ENCODE measurements at places on chromosomes 6 and 20.
A peak's percentile ranks its signal among the peaks of the same experiment; 100 is the strongest.

GRCh38 chr20:6828794-6829423, 61.4 kb downstream of the BMP2 start:
- peak; percentile 80 for DNase-seq

- no peak for DNase-seq
These were observed 6.9 kb downstream of the EPHA7 start for GRCh38 chr6:93412452-93412851.

GRCh38 chr6:39260456-39260855, 31.2 kb upstream of the KCNK5 start:
- no peak for DNase-seq

- DNase-seq = no peak
These were observed 27.1 kb downstream of the SYNJ2 start for GRCh38 chr6:158008864-158009113.

DNA sequence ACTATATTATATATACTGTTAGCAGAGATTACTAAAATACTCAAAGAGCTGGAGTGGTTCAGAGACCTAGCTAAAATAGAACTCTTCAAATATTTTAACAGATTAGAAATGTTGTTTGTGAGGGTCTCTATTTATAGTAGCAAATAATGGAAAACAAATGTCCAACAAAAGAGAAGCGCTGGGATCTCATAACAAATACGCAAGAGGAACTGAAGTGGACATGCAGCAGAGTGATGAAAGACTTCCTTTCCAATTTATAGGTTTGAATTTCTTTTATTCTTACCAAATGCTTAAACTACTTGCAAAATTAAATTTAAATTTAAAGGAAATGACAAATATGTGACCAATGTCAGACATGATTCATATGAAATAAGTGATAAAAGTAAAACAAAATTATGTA, 49.9 kb downstream of the PIGU start:
- DNase-seq = no peak

DNA sequence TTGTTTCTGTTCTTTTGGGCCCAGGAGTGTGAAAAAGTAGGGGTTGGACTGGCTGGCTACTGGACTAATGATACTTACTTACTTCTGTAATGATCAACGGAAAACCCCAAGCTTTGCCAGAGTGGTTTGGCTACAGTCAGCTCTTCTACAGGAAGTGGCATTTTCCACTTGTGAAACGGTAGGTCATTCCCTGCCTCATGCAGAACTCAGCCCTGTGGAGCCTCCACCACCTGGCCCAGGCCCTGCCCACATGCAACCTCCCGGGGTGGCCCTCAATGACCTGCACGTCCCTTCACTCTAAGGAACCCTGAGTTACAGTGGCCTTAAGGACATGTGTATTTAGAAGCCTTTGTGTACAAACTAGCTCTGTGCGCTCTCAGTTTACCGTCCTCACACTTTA, 140.4 kb downstream of the DTNBP1 start:
- DNase-seq = no peak

GRCh38 chr20:2809690-2810089, 5.1 kb upstream of the C20orf141 start:
- DNase-seq = no peak

- DNase-seq = peak; percentile 28
These were observed 38.9 kb downstream of the OR2B2 start for GRCh38 chr6:27873021-27873940.

DNA sequence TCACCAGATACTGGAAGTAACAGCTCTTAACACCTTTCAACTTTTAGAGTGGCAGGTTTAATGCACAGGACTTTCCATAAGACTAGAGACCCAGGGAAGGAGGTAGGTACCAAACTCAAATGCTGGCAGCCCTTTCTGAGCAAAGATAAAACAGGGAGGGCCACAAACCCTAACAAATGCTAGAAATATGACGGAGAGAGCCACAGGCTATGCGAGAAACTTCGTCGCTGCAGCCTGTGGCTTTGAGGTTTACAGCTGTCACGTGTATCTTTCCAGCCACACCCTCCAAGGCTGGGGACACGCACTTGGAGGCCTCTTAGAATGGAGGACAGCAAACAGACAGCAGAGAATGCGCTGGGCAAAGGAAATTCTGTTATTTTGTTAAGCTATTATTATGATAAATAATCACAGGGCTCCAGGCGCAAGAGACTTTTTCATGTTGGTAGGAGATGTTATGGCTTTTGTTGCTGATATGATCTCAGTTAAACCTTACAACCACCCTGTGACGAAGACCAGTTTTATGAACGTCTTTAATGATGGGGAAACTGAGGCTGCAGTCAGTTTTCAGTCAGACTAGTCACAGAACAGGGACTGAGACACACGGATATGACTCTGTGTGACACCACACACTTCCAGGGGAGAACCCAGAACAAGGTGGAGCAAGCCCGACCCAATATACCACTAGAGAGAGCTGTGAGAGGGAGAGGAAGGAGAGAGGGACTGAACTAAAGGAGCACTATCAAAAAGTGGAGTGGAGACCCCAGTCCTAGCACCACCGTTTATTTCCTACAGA, 2.0 kb downstream of the TRAM2 start:
- no peak for DNase-seq

DNA sequence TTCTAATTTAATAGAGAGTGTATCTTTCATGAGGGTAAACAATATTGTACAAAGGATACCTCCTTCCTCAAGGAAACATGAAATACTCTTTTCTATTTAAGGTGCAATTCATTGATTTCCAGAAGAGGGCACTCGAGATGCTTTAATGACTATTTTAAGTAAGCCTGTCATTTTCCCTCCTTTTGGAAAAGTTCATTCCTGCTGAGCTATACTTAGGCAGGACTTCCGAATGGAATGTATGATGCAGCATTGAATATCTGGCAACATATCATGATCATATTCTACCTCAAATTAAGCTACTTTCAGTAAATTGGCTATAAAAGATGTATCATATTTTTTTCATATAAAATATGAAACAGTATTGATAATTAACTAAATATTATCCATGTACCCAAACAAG, 5.0 kb downstream of the DST start:
- DNase-seq = peak; percentile 63

DNA sequence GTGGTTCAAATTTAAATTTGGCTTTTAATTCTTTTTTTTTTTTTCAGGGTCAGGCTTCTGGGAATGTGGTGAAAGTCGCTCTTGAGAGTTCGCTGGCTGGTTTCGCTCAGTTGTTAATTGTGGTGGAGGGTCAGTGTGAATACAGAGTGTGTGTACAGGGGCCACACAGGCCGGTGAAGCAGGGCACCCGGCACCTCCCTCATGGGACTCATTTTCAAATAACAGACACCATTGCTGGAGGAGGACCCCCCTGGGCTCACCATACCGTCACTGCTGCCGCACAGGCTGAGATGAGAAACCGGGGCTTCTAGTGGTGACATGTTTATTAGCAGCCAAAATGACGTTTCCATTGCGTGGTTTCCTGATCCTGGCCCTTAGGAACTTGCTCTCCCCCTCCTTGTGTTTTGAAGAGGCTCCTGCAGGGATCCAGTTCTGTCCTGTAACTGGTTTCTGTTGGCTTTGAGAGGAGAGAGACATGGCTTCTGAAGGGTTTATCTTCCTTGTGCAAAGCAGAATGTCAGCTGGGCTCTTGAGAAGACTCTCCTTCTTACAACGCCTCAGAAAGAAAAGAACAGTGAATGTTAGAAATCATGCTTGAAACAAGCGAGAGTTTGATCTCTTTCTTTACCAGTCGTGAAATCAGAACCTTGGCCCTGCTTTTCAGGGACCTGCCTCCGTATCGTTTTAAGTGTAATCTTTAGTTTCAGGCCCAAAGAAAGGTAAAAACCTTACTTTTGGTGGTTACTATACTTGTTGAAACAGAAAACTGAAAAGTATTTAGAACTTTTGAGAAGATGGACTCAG, 37.8 kb downstream of the DUSP22 start:
- DNase-seq = no peak

DNA sequence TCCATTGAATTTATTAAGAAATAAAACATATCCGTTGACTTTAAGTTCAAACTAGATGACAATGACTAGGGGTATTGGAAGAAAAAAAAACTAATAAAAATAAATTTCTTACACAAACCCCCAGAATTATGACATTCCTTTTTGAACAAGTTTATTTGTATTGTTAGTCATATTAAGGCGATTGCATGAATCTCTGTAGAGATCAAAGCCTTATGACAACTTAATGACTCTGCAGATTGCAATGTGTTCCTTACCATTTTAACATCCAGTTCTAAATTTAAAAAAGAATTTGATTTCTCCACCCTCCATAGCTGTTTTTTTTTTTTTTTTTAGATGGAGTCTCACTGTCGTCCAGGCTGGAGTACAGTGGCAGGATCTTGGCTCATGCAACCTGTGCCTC, 189.8 kb upstream of the CEP162 start:
- DNase-seq = no peak

DNA sequence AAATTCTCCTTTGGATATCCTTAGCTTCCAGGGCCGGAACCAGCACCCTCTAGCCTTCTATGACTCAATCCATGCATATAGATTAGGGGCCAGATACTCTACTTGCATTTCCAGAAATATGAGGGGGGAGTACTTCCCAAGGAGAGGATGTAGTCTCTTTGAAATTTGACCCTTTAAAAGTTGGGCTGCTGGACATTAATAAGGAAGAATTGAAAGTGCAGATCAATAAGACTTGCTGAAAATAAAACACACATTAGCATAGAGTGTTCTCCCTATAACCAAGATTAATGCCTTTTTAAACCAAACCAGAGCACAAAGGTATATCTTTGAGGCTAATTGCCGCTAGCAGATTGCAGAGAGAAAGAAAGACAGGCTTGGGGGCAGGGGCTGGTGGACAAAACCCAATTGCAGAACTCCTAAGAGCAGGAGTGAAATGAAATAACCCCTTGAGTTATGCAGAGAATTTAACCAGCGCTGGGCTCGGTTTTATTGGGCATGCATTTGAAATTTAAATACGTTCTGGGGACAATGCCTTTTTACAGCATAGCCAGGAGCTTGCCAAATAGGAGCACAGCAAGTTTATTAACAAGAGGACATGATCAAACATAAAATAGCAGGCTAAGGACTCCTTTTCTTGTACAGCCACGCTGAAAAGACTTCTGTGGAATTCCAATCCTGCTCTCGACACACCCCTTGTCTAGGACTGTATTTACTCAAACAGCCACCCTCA, 108.2 kb upstream of the SALL4 start:
- no peak for DNase-seq

GRCh38 chr6:158642097-158642601, 2.4 kb downstream of the DYNLT1 start:
- DNase-seq = no peak

GRCh38 chr6:70390067-70390466, 23.2 kb upstream of the FAM135A start:
- no peak for DNase-seq

DNA sequence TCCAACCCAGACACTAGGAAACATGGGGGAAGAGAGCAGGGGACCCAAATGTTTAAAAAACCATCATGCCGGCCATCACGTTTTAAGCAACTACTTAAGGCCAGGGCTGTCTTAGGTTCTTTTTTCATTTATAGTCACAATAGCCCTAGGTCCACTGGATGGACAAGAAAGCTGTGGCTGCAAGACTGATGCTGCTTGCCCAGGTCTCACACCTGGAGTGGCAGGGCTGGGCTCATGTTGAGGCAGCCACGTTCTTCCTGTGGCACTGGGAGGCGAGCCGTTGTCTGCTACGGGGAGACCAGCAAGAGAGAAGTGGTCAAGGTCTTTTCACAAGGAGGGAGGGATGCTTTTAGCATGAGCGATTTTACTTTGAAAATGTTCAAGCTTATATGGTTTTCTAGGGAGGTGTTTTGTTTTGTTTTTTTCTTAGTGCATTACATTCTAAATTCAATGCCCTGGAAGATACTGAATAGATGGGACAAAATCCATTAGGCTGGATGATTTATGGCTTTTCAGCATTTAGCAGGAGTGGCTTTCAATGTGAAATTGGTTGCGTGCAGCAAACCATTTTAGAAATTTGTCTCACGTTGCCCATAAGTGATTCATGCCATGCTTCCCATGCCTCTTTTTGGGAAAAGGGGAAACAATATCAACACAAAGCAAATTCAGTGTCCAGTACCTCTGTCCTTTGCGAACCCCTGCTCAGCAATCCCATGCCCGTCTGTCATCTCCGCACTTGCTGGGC, 106.6 kb upstream of the SNX9 start:
- no peak for DNase-seq

- DNase-seq = no peak
These were observed 142.8 kb downstream of the SMOC2 start for GRCh38 chr6:168583821-168584220.

DNA sequence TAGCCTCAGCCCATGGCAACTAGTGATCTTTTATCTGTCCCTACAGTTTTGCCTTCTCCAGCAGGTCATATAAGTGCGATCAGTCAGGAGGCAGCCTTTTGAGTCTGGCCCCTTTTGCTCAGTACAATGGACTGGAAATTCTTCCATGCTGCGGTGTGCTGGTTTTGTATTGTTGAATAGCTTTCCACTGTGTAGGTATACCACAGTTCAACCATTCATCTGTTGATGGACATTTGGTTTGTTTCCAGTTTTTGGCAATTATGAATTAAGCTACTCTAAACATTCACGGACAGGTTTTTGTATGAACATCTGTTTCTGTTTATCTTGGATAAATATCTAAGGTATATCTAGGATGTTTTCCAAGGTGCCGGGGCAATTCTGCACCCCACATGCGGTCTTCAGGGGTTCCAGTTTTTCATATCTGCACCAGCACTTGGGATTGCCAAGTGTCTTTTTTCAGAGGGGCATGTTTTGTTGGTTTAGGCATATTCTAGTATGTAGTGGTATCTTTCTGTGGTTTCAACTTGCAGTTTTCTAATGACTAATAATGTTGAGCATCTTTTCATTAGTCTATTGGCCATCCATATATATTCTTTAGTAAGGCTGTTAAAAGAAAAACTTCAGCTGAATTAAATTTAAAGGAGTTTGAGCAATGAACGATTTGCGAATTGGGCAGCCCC, 141.0 kb downstream of the TFAP2C start:
- no peak for DNase-seq

GRCh38 chr6:96576221-96576620, 13.3 kb downstream of the FHL5 start:
- DNase-seq = no peak

DNA sequence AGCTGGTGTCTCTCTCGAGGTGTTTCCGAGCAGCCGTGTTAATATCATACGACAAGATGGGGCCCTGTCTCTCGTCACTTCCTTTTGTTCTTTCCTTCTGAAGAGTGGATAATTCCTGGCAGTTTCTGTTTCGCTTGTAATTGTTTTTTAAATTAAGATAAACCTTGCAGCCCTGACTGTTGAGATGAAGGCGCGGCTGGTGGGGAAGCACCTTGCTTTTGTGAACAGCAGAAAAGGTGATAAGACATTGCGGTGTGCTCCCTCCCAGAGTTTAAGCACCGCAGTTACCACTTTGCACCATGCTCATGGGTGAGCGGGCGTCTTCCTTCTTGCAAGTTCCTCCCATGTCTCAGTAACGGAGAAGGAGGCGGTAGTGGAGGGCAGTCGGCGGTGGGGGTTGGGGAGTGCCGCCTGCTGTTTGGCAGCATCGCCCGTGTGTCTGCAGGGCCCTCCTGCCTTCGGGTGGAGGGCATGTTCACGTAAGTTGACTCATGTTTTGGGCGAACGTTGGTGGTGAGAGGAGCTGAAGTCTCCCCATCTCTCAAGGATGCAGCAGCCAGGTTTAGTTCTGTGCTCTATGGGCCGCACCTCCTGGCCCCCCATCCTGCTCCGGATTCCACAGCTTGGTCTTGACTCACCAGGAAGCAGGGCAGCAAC, 345.9 kb downstream of the TAF4 start:
- DNase-seq = no peak
